ENCODE measurements at places on chromosomes 5 and 9.

GRCh38 chr5:56055287-56055686 is 60.5 kb upstream of the IL6ST start:
- DNase-seq: no peak

- DNase-seq: no peak
Measured at GRCh38 chr5:76838481-76839261, 11.1 kb upstream of the S100Z start.

GRCh38 chr5:68419637-68420452 is 204.3 kb downstream of the PIK3R1 start:
- DNase-seq: no peak

GRCh38 chr5:107544476-107544875 is 126.3 kb downstream of the EFNA5 start:
- no peak for DNase-seq

GRCh38 chr5:112696786-112697185 is 40.9 kb upstream of the APC start:
- DNase-seq: no peak

GRCh38 chr9:92764381-92764987 is at the start of gene BICD2:
Gene BICD2 (minus strand): TSS chr9:92764833. CDS start chr9:92764744, 89 bp downstream.
- no peak for DNase-seq

- no peak for DNase-seq
Measured at GRCh38 chr5:149723374-149723773, 6.7 kb upstream of the PPARGC1B start.

- no peak for DNase-seq
Measured at GRCh38 chr9:134677743-134678142, 36.1 kb downstream of the COL5A1 start.

GRCh38 chr9:85900504-85901201 is 40.3 kb upstream of the NAA35 start:
- DNase-seq: no peak

- DNase-seq: no peak
Measured at GRCh38 chr5:35438288-35438687, 179.4 kb upstream of the SPEF2 start.

DNA sequence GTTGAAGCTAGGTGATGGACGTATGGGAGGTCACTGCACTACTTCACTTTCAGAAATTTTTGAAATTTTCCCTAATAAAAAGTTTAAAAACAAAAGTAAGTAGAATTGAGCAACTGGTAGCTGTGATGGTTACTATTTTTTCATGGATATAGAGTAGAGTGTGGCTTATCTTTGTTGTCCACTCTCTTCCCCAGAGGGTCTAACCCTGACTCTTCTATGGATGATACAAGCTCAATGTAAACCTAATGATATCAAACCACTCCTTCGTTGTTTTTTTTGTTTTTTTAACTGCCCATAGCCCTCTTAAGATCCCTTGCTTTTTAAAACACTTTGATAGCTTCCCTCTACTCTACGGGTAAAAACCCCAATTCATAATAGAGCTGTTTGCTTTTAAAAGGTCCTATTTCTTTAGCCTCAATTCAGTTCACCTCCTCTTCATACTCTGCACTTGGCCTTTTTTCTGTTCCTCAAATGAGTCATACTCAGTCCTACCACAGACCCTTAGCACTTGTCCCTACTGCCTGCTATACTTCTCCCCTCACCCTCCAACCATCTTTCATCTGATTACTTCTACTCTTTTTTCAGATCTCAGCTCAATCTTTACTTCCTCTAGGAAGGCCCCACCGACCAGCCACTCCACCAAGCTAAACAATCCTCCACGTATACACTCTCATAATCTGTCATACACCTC is 2.6 kb downstream of the HDAC3 start:
- no peak for DNase-seq

- no peak for DNase-seq
Measured at GRCh38 chr9:131382850-131383729, 10.8 kb upstream of the PRRC2B start.

GRCh38 chr9:112061152-112061740 is 113.9 kb downstream of the SUSD1 start:
- DNase-seq: peak; percentile 41

- DNase-seq: no peak
Measured at GRCh38 chr5:172926008-172926523, 33.2 kb upstream of the RPL26L1 start.

- no peak for DNase-seq
Measured at GRCh38 chr9:26812217-26812616, 80.4 kb downstream of the CAAP1 start.

- DNase-seq: no peak
Measured at GRCh38 chr5:50751064-50751657, 84.7 kb downstream of the PARP8 start.

DNA sequence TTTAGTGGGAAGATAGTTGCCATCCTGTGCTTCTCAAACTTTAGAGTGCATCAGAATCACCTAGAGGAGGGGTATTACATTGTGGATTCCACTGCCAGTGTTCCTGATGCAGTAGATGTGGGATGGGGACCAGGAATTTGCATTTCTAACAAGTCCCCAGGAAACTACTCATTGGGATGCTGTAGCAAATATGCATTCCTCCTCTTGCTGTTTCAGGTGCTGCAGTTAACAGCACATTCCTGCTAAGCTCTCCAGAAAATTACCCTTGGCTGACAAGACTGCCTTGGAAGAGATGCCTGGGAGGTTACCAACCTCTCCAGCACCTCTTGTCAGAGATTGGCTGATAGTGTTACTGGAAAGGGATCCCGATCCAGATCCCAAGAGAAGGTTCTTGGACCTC is 270.5 kb downstream of the OSTF1 start:
- DNase-seq: no peak

DNA sequence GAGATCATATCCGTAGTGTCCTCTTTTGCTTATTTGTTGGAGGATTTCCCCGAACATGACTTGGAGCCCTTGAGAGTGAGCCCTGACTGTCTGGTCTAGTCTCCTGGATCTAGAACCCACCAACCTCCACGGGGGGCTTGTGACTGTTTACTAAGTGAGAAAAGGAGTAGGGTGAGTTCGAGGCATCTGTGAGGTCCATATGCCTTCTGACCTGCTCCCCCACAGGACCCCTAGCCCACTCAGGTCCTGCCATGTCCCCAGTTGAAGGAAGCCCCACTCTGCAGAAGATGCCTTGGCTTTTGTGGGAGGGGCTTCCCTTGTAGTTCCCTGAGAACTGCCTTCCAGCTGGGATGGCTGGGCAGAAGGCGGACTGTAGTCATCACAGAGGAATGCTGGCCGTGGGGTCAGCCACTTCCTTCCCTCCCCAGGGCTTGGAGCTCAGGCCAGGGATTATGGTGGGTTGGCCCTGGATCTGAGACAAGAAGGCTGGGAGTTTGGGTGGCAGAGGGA is 7.0 kb upstream of the IRF1 start:
- DNase-seq: no peak

DNA sequence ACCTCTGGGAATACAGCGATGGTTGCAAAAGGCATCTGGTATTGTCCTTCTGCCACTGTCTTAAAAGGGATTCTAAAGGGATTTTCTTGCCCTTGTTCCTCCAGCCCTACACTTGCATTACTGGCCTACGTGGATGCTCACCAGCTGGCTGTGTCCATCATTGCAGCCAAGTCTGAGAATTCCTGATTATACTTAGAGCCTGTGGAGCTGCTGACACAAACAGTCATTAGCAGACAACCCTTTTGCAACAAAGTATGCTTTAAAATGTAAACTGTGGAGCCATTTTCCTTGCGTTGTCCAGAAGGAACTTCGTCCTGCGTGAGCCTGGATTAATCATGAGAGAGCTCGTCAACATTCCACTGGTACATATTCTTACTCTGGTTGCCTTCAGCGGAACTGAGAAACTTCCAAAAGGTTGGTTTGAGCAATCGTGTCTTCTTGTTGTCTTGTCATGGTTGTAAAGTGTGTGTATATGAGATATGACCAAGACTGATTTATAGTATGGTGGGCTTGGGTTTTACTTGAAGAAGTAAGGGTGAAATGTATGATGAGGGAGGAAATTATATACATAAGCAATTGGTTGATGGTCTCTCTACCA is at the start of gene MUSK:
Gene MUSK (plus strand): TSS at position 222 of the 598 bp plus-strand sequence. CDS start 114 bp downstream, at position 336.
- DNase-seq: no peak

DNA sequence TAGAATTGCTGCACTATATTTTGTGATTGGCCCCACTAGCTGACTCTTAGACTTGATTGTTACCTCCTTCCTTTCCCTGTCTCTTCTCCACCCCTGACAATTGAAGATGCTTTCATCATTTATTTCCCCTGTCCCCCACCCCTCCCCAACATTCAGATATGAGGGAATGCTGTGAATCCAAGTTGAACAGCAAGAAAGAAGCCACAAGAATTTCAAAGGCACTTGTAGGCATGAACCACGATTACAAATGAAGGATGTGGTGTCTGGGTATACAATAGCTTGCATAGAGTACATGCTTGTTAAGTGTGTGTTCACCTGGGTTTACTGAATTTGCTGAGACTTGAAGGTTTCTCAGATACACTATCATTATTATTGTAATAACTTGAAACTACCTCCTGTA is 78.3 kb upstream of the TRIO start:
- DNase-seq: no peak

DNA sequence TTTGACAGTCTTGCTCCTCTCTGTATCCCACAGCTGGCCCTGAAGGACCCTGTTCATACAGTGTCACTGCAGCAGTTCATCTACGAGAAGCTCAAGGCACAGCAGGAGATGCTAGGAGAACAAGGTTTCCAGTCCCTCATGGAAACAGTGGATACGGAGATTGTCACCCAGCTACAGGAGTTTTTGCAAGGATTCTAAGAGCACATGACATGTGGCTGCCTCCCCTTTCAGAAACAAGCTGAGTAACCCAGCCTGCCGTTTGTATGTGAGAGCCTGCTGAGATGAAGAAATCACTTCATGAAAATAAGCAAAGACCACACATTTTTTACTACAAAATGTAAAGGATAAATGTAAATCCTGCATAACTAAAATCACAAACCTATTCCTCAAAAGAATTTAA is 48.5 kb downstream of the LRRC70 start:
- no peak for DNase-seq

GRCh38 chr5:168076561-168076991 is 214.9 kb upstream of the WWC1 start:
- DNase-seq: no peak
